ENCODE measurements at places on chromosomes 3 and 15.
A peak's percentile ranks its signal among the peaks of the same experiment; 100 is the strongest.

DNA sequence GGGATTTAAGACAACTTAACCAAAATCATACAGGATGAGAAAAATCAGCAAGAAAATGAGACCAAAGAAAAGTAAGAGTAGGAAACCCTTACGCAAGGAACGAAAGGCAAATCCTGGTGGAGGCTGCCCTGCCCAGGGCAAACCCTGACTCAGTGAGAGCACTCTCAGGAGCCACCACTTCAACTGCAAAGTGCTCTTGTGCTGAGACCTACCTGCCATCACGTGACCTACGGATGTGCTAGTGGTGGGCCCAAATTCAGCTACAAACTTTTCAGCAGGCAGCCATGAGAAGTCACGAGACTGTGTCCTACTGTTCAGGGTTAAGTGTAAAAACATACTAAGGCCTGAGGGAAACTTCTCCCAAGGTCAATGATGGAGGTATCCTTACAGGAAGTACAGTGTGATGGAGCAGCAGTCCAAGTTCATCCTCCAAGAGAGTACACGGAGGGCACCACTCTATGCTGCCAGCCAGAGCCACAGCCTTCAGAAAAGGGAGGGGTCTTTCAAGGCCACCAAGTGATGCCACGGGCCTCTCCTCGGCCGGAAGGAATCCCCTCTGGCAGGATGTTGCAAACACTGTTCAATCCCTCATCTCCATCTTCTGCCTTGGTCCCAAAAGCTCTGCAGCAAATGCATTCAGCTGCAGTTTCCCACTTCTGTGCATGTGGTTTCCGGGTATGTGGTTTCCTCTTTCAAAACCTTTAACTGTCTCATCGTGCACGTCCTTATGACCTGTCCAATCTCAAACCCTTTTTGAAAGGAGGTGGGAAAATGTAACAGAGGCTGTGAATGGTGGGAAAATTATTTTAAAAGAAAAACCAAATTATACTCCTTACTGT is 9.5 kb downstream of the CHSY1 start:
- peak; percentile 63 for DNase-seq

- DNase-seq: peak; percentile 18
Observed at GRCh38 chr15:74725225-74725774, at the start of gene CYP1A1. CYP1A1 (minus strand) TSS chr15:74725528; CDS start chr15:74723097, 2,431 bp downstream.

GRCh38 chr3:195441476-195441991 is 1.3 kb downstream of the ACAP2 start:
- no peak for DNase-seq

- DNase-seq: no peak
Observed at GRCh38 chr15:59456114-59456513, 18.1 kb downstream of the FAM81A start.

DNA sequence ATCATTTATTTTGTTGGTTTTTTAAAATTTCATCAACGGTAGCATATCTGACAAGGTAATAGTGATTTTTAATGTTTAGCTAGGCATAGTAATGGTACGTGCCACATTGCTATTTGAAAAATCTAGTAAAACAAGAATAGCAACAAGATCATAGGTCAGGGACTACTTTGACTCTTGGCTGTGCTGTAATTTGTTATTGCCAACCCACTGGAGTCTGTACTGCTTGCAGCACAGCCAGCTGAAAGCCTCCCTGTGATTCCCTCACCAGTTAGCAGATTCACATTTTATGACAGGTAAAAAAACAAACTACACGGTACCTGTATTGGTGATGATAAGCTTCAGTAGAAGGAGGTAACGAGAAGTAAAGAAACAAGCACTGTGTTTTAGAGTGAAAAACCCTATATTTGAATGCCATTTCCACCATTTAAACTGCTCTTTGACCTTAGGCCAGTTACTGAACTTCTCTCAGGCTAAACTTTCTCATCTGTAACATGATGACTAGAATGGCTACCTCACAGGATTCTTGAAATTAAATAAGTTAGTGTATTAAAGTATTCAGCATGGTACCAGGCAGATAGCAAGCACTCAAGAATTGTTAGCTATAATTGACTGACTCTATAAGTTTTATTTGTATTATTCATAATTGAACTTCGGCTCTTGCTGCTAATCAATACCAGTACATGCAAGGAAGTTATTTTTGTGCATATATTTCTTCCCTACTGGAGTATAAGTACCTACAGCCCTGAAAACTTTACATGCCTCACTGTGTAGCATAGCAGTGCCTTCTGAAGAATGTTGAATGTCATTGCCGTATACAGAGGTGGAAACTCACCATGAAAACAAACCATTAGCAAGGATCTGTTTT is 16.1 kb downstream of the FILIP1L start:
- no peak for DNase-seq

DNA sequence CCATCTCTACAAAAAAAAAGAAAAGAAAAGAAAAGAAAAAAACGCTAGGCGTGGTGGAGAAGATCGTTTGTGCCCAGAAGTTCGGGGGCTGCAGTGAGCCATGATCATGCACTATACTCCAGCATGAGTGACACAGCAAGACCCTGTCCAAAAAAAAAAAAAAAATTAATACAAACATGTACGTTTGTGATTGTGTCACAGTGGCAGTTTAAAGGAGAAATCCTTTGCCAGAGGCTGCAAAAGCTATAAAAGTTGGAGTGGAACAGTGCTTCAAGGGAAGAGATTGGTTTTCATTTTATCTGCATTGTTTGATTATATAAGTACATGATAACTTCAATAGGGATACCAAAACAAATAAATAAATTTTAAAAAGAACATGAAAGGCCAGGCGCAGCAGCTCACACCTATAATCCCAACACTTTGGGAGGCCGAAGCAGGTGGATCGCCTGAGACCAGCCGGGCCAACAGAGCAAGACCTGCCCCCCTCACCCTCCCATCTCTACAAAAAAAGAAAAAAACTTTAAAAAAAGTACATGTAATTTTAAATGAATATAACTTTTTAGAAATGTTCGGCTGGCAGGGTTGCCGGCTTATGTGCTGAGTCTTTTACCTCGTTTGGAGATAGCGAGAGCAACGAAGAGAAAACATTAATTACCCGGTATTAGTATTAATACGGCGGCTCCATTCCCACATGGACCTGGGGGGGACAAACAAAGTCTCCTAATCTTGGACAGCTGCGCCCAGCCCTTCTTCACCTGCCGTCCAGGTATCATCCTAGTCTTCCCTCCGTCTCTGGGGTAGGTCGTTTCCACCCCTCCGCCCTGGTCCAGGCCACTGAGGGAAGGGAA is 573 bp upstream of the DIS3L start:
- no peak for DNase-seq

DNA sequence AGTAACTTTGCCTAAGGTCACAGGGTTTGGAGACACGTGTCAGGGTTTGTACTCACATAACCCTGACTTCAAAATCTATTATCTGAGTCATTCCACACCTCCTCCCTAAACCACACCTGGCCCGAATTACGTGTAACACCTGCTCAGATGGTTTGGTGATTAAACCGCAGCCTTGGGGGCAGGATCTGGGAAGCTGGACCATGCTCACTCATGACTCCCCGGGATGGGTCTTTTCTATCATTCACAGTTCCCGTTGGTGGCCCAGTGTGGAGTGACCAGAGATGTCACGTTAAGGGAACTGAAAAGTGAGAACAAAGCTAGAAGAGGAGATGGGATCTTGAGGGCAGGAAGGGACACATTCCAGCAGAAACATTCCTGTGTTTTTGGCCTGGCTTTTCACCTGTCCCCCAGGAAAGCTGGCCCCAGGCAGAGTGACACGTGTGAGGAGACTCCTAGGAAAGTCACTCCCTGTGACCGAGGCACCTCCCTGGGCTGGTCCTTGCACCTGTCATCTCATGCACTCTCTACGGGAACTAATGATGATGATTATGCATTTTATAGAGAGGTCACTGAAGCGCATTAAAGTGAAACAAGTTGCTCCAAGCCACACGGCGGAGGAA is 75.4 kb upstream of the POMGNT2 start:
- peak; percentile 35 for DNase-seq

DNA sequence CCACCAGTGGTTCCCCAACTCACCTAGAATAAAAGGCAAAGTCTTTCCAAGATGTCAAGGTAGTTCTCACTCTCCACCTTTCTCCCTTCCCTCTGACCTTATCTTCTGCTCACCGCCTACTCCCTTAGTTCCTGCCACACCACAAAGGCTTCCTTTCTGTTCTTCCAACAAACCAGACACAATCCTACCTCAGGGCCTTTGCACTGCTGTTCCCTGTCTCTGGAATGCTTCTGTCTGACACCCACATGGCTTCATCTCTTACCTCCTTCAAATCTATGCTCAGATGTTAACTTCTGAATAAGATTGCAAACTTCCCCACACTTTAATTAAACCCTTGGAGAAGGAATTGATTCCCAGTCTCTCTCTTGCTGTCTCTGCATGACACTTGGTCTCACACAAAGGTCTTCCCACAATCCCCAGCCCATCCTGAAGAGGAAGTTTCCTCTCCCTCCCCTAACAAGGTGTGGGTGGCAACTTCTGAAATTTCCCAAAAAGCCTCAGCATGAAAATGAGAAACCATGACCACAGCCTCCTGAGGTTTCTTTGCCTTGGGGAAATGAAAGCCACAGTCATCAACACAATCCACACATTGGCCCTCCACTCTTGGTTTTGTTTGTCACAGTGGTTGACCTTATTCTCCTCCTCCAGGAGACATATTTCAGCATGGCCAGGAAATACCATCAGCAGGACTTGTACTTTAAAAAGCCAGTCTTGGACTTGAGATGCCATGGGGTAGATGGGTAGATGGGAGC is 3.0 kb upstream of the RYK start:
- DNase-seq: no peak

- DNase-seq: no peak
Observed at GRCh38 chr3:134296616-134297015, 46.0 kb upstream of the RYK start.

DNA sequence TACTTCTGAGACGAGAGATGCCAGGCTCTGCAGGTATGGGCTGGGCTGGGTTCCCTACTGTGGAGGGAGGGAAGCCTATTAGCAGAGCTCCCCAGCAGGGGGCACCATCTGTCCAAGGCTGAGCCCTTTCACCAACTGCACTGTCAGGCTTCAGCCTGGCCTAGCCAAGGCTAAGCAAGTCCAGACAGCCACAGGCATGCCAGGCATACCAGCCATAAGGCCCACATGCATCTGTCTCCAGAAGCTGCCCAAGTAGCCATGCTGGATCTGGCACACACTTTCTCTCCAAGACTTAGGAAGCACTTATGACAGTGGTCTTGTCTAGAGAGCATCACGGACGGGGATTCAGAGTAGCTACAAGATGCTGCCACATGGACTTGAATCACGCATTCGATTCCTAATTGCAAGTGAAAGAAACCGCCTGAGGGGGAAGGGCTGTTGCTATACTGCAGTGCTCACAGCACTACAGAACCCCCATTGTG is 28.3 kb downstream of the RUVBL1 start:
- DNase-seq: peak; percentile 82

GRCh38 chr3:132593947-132594323 is 3.1 kb upstream of the ACKR4 start:
- no peak for DNase-seq

GRCh38 chr3:154875142-154875541 is 205.0 kb upstream of the MME start:
- no peak for DNase-seq

- no peak for DNase-seq
Observed at GRCh38 chr3:56075089-56075488, 393.2 kb downstream of the ERC2 start.

DNA sequence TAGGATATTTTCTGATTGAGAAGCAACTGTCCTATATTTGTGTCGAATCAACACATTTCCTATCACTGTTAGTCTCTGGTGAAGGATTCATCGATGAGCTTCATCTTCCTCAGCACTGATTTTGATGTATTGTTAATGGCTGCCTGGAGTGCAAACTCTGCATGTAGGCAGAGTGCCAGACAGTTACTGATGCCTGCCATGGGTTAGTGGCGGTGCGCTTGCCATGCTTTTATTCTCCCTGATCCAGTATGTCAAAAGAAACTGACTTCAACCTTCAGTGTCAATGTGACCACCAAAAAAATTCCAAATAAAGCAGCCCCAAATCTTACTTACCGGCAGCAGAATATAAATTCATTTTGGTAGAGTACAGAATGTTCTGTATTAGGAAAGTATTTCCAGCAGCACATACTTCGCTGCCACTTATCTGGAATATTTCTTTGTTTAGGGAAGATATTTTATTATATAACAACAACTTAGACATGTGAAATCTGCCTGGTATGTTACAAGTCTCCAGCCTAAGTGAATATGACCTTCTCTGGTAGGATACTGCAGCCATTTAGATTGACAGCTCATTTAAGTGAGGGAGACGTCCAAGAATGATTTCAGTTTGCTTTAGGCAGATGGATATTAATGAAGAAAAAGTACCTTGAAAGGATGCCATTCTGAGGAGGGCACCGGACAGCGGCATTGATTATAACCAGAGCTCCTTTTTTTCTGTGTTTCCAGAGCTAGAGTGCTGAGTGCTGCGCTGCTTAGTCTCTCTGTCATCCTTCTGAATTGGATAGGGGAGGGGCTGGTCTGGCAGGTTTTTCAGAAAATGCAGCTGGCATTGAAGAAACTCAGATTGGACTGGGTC is 59.9 kb downstream of the ARHGEF26 start:
- no peak for DNase-seq

- no peak for DNase-seq
Observed at GRCh38 chr3:55252921-55253320, 234.2 kb downstream of the WNT5A start.

GRCh38 chr15:42191610-42192346 is 16.3 kb downstream of the VPS39 start:
- DNase-seq: no peak

DNA sequence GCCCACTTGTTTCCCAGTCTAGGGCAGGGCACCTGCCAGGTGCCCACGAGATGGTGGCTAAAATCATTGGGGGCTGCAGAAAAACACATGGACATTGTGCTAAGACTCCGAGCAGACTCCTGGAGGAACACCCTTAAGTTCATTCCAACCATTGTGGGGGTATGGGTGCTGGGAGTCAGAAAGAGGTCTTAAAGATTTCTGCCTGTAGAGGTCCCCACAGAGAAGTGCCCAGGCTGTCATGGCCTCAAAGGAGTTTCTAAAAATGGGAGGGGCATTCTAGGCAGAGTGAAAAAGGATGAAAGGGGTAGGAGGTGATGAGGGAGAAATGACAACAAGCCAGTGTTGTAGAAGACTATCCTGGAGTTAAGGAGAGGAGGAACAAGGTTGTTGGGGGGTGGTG is 17.1 kb downstream of the RBP1 start:
- no peak for DNase-seq

DNA sequence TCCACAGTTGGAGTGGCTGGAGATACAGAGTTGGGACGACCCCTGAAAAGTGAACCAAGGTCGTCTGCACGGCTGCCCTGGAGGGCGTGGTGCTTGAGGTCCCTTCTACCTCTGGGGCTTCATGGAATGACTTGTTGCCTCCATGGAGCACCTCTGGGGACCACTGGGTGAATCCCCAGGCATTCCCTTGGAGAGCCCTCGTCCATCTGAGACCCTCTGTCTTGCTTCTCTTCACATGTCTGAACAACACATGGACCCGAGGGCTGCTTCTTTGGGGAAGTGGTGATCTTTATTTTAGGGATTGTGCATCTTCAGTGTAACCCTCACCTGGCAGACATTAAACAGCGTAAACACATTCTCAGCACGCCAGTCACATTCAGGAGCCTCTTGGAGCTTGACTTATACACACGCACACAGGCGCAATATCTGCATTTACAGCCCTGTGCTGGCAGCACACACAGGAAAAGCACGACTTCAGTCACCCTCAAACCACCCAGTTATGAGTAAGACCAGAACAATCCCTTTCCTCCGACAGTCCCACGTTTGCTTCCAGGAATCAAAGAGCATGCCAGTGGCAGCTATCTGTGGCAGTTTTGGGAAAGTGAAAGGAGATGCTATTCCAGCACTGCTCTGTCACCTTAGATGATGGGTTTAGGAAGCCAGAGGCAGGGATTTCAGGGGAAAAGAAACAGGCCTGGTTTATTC is 12.6 kb downstream of the FAM107A start:
- DNase-seq: no peak

All from effector memory CD8-positive, alpha-beta T cell (primary cell).